EH (cell line): ENCODE measurements at places on chromosomes 12 and 14.

DNA sequence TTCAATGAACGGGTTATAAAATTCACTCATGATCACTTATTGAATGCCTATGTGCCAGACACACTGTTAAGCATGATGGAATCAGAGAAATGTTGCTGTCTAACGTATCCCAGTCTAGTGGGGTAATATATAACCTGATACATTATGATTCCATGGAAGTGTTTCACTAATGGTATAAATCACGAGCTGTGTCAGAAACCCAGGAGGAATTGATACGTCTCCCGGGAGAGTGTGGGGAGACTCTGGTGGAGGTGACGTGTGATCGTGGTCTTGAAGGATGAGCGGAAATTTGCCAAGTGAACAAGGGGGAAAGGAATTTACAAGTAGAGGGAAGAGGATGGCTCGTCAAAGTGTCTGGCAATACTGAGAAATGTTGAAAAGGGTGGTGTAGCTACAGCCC is 26.5 kb downstream of the MANSC1 start:
- DNase-seq, result peak; percentile 75

GRCh38 chr14:89443042-89443629 is 26.1 kb upstream of the FOXN3 start:
- peak; percentile 69 for DNase-seq

DNA sequence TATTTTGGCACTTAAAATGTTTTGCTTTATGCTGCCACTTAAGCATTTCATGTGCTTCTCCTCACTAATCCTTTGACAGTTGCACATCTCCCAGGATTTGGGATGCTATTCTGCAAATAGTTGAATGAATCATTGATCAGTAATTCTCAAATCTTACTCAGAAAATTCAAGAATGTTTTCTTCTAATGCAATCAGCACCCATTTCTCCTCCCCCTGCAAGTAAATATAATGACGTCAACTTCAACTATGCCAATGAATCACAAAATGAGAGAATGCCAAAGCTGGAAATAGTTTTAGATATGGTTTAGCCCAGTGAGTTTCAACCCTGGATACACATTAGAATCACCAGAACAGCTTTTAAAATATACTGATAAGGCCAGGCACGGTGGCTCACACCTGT is 2.1 kb upstream of the BLOC1S1 start:
- peak; percentile 91 for DNase-seq

- DNase-seq, result no peak
These were observed 1181.2 kb downstream of the VRK1 start for GRCh38 chr14:97978341-97978740.

GRCh38 chr12:39912211-39912980 is 193.5 kb downstream of the SLC2A13 start:
- no peak for DNase-seq

DNA sequence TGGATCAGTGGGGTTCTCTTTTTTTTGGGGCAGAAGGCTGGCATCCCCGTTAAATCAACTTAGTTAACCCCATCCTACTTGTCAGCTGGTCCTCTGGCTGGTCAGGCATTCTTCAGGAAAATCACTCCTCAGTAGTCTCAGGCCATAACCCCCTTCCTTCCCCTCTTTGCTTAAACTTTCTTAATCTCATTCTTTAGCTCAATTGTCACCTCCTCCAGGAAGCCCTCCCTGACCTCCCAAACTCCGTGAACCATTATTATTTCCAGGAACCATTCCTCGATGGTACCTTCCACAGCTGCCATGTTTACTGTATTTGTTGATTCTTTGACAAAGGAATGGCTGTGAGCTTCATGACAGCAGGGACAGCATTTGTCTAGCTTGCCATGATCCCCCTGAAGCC is 72.5 kb upstream of the FBXO21 start:
- no peak for DNase-seq

GRCh38 chr12:41589878-41590277 is 401.8 kb downstream of the PDZRN4 start:
- no peak for DNase-seq

DNA sequence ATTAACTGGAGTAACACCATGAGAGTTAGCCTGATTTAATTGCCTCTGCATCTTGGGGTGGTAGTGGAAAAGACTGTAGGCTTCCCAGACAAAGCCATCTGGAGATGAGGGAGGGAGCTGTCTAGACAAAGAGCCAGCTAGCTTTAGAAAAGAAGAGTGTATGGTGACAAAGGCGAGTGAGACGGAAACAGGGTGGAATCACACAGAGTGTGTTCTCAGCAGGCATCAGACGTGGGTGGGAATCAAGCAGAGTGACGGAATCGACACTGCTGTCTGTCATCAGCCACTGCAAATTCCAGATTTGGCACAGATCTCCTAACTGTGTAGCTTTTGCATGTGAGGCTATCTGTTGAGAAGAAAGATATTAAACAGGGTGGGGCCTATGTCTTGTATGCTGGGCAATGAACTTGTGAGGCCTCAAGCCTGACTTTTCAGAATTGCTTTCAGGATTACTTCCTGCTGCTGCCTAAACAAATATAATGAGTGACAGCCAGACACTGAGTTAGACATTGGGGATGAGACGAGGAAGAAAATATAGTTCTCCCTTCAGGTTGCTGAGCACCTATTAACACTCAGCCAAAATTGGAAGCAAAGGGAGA is 236.5 kb upstream of the GRIP1 start:
- DNase-seq, result no peak

GRCh38 chr12:17456486-17456885 is 633.5 kb downstream of the RERGL start:
- no peak for DNase-seq

- no peak for DNase-seq
These were observed 96.5 kb downstream of the LGMN start for GRCh38 chr14:92651758-92652406.

DNA sequence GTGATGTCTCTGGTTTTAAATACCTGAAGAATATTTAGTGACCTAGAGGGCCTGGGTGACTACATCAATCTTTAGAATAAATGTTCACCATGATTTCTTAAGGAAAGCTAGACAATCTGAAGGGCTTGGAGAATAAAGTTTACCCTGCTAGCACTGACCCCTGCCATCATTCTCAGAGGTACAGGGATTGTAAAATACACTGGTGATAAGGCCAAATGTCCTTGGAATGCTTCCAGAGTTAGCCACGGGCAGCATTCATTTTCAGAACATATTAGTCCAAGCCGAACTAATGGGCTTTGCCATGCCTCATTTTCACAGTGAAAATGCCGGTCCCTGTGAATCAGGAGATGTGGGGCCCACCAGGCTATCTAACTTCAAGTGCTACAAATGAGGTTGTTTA is 1381.7 kb upstream of the SEL1L start:
- no peak for DNase-seq

DNA sequence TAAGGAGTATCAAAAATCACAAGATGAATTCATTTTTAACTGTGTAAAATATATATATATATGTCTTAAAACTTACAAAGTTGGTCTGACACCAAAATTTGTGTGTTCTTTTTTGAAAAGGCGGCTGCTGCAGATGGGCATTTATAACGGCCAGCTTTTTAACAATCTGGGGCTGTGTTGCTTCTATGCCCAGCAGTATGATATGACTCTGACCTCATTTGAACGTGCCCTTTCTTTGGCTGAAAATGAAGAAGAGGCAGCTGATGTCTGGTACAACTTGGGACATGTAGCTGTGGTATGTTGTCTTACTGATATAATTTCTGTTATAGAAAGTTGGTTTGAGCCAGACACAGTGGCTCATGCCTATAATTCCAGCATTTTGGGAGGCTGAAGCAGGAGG is 47.0 kb downstream of the TTC8 start:
- DNase-seq, result no peak

DNA sequence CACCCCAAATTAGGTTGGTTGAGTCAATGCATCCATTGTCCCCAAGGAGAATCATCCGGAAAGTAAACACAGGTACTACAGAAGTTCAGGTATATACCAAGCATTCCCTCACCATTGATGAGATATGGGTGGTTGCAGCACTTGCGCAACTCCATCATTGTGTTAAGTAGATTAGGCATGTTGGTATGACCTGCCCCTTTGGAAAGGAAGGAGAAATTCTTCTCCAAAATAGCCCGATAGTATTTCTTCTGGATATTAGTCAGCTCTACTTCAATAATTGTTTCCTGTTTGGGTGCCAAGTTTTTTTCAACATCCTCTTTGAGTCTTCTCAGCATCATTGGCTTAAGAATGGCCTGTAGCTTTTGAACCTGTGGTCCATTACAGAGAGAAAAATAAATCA is 21.3 kb upstream of the SUPT16H start:
- DNase-seq, result peak; percentile 26

GRCh38 chr12:111313833-111314259 is 55.0 kb downstream of the PHETA1 start:
- peak; percentile 67 for DNase-seq

DNA sequence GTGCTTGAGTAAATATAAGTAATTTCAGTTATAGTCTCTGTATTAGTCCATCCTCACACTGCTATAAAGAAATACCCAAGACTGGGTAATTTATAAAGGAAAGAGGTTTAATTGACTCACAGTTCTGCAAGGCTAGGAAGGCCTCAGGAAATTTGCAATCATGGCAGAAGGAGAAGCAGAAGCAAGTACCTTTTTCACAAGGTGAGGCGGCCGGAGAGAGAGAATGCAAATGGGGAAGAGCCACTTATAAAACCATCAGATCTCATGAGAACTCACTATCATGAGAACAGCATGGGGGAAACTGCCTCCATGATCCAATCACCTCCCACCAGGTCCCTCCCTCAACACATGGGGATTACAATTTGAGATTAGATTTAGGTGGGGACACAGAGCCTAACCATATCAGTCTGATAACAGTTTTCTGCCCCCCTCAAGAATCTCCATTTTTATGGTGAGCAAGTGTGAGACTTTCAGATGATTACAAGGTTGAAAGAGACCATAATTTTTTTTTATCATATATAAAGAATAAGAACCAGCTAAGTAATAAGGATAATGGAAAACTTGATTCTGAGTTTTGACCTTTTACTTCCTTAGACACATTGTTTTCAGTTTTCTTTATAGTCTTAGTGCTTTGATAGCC is 35.6 kb downstream of the LEMD3 start:
- DNase-seq, result no peak
